ENCODE measurements at places on chromosomes 7 and 10.

- DNase-seq: no peak
Observed at GRCh38 chr7:151452680-151453325, 12.9 kb upstream of the CRYGN start.

GRCh38 chr7:113321201-113321600 lies 202.8 kb upstream of the SMIM30 start:
- DNase-seq: no peak

- peak; percentile 51 for DNase-seq
Observed at GRCh38 chr7:87627634-87627994, 584 bp upstream of the RUNDC3B start.

GRCh38 chr7:146826329-146826728 lies 709.7 kb downstream of the CNTNAP2 start:
- peak; percentile 20 for DNase-seq

GRCh38 chr10:103473261-103473671 lies 5.8 kb downstream of the CALHM3 start:
- no peak for DNase-seq

DNA sequence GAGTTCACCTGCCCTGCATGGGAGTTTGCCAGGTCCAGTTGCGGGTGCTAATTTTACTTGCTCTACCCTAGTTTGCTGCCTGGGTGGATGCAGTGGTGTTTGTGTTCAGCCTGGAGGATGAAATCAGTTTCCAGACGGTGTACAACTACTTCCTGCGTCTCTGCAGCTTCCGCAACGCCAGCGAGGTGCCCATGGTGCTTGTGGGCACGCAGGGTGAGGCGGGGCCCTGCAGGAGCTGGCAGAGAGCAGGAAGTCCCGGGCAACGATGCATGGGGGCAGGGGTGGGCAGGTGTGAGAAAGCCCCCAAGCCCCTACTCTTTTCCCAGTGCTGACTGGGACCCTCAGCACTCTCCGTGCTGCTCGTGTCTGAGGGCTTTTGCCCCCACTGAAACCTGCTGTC lies 31.3 kb downstream of the AGAP3 start:
- DNase-seq: no peak

DNA sequence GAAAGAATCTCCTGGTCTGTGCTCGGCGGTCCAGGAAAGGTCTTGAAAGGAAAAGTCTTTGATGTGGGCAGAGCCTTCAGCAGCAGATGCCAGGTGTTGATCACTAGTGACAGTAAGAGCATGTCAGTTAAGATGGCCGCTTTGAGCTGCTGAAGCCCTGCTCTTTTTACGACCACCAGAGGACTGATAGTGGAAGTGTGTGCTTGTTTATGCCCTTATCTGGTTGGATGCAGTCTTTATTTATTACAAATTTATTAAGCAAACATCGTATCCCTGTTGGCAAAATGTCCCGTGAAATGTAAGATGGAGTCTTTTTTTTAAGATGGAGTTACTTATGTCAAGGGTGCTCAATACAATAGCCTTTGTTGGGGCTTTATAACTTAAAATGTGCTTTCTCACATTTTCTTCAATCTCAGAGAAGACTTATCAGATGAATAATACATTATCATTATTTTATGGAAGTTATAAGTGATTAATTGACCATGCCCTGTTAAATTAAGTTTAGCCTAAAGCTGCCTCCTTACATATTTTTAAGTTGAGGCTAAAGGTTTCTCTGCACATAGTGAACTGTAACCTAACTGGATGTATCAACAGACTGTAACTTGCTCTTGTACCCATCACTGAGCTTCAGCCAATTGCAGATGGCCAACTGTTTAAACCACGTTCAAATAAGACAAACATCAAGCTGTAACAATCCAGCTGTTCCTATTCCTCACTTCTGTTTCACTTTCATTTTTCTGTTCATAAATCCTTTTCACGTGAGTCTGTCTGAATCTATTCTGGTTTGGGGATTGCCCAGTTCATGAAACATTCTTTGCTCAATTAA lies 97.4 kb upstream of the PIK3CG start:
- DNase-seq: peak; percentile 4

GRCh38 chr10:129030996-129031843 lies 435.8 kb upstream of the MGMT start:
- DNase-seq: peak; percentile 80

GRCh38 chr10:121605708-121606107 lies 7.5 kb upstream of the FGFR2 start:
- no peak for DNase-seq

GRCh38 chr7:118305671-118306070 lies 81.2 kb downstream of the ANKRD7 start:
- no peak for DNase-seq

DNA sequence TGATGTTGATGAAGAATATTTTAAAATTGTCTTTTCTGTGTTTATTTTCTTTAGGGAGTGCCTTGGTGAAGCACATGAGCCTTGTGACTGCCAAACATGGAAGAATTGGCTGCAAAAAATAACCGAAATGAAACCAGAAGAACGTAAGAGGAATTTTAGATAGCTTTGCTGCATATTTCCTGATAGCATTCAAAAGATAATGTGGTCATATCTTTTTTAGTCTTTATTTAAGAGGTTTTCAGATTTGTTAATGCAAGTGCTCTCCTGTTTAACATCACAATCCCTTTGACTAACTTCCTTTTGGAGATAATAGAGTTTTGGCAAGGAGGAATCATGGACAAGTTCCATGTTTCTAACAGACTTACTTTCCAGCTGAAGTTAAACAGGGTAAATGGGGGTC lies 85.2 kb upstream of the GATAD1 start:
- no peak for DNase-seq

- DNase-seq: peak; percentile 88
Observed at GRCh38 chr7:75762350-75762917, 9.6 kb downstream of the CCL26 start.

DNA sequence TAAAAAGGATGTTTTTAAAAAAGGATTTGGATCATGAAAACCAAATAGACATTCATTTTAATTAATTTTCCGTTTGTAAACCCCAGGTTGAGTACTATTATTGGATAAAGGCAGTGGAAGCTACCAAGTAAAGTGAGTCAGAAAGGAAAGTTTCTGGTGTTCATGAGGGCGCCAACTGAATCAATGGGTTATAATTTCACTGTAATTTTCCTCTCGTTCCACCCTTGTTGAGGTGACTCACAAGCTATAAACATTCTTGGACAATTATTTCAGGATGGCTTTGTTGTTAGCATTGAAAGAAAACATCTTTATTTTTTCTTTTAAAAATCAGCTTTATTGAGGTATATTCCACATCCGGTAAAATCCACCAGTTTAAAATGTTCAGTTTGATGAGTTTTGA lies 5.1 kb upstream of the FAM133B start:
- no peak for DNase-seq

- no peak for DNase-seq
Observed at GRCh38 chr10:103197174-103197573, 4.1 kb upstream of the NT5C2 start.

- peak; percentile 19 for DNase-seq
Observed at GRCh38 chr10:18216482-18216881, 76.3 kb downstream of the CACNB2 start.

GRCh38 chr7:18345641-18346234 lies 149.8 kb upstream of the HDAC9 start:
- peak; percentile 88 for DNase-seq

DNA sequence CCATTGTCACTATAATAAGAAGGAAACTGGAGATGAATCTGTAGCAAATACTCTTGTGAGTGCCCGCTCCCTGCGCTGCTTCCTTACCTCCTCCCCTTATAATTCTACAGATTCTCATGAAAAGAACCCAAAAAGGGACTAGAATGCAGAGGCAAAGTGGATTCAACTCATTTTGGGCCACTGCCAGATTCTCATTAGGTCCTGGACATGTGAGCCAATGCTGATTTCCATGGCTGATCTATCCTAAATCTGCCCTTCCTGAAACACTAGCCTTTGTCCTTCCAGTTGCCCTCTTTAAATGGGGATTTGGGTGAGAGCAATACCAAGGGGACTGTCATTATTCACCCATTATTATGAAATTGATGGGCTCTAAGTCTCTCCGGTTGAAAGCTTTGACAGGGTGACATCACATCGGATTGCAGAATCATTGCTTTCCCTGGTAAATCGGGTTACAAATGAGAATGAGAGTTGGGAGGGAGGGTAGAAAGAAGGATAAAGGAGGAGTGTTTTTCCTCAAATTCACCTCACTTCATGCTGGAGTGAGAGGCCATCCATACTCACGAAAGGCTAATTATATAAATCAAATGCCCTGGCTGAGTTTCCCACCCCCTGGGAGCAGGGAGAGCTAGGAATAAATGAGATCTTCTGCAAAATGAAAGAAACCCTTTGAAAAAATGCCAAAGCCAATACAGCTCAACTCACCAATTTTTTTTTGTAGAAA lies 37.5 kb downstream of the PTN start:
- DNase-seq: no peak

DNA sequence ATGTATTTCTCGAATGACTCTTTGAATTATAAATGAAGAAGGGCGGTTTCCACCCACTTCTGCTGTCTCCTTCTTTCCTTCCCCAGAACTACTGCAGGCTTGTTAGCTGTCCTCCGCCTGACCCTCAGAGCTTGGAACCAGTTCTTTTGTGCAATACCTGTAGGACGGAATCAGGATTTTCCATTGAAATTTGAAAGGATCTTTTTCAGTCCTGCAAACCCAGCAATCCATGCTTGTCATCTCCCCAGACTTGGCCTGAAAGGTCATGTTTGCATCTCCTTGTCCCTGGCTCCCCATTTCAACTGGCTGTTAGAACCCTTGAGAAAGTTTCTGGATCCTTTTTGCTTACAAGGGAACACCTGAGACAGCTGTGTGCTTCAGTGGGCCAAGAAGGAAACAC lies 47.5 kb downstream of the PLCE1 start:
- no peak for DNase-seq

GRCh38 chr10:129962031-129962871 lies 1.8 kb downstream of the EBF3 start:
- no peak for DNase-seq

GRCh38 chr7:151920488-151920887 lies 35.8 kb upstream of the GALNTL5 start:
- no peak for DNase-seq

DNA sequence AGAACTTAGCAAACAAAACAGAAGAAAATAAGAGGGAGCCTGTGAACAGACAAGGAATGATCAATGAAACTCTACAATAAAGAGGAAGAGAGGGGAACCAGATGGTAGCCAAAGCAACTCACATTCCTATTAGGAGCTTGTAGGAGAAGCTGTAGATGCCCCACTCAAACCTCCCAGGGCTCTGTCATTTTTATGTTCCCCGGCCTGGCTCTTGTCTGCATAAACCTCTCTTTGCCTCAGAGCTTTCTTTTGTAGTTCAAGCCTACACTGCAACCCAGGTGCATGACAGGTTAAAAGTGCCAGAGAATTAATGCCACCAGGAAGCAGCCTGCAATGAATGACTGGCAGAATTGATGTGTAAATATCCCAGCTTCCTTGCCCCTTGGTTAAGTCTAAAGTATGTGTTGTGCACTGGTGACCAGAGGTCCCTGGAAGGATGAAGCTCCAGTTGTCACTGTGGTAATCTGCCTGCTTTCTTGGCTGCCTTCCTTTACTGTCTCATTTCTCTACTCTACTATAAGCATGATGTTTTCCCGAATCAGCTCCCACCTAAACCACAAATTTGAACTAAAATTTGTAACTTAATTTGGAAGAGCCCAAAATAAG lies 40.4 kb downstream of the HDAC9 start:
- peak; percentile 62 for DNase-seq

GRCh38 chr10:100928039-100928438 lies 15.3 kb downstream of the SLF2 start:
- no peak for DNase-seq

DNA sequence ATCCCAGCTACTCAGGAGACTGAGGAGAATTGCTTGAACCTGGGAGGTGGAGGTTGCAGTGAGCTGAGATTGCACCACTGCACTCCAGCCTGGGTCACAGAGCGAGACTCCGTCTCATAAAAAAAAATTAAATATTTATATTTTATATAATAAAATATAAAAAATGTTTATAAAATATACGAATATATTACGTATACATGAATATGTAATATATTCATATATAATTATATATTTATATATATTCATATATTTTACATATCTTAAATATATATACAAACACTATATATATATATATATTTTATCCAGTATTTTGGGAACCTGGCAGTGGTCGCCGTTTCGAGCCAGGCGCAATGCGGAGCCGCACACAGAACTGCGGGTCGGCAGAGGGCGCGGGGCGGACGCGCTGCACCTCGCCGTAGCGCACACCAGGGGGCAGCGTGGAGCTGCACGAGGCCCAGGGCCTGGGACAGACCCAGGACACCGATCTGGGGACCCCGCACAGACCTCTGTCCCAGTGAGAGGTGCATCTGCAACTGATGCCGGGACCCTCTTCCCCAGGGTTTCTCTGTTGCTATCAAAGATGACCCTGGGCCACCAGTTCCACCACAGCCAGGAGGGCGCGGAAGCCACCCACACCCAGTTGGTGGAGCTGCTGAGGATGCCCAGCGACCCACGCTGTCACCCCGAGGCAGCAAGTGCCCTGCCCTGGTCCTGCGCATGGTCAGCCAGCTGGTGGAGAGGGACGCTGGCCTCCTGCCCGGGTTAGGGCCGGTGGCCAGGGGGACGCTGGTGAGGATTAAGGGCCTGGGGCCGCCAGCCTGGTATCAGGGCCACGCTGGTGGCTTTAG lies 22.7 kb downstream of the AP5Z1 start:
- DNase-seq: peak; percentile 80

- no peak for DNase-seq
Observed at GRCh38 chr10:58943256-58943890, 233.1 kb upstream of the PHYHIPL start.

GRCh38 chr7:80127412-80128160 lies 7.0 kb upstream of the GNAI1 start:
- DNase-seq: peak; percentile 91

DNA sequence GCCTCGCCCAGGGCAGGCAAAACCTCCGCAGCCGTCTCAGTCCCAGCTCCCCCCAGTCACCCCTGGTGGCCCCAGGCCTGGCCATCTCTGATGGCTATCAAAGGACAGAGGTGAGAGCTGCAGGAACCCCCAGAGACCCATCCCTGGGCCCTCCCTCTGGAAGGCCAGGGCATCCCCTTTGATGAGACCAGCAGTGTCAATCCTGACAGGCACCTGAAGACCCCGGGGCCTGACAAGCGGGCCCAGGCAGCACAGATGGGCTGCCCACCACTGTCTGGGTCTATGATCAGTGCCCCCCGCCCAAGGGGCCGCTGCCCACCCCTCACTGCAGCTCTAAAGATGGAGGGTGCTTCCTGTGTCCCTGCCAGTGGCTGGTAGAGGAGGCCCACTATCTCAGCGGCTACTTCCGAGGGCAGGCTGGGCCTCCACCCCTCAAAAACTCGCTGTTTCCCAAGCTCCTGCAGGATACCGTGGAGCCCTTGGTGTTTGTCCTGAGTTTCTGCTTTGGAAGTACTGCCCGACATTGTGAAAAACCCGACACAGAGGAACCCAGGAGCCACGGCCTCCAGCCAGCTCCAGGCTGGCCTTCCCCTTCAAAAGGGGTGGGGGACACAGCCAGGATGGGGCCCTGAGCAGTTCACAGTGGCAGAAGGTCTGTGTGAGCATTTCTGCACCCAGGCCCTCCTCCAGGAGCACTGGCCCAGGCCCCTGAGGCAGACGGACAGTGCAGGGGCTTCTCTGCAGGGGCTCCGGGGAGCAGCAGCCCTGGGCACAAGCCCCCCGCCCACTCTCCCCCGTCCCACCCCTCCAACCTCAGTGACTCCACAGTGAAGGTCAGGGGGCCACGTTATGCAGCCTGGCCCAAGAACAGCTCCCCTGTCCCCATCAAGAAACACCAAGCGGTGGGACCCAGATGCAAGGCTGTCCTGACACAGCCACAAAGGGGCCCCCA lies 99.2 kb downstream of the PDGFA start:
- no peak for DNase-seq
